ENCODE measurements at places on chromosomes 5 and 9.

GRCh38 chr9:92724528-92725265 is 39.9 kb downstream of the BICD2 start:
- no peak for DNase-seq

GRCh38 chr5:68283766-68284165 is 68.2 kb downstream of the PIK3R1 start:
- DNase-seq, result no peak

- no peak for DNase-seq
Observed at GRCh38 chr5:77849308-77849900, 73.3 kb upstream of the TBCA start.

DNA sequence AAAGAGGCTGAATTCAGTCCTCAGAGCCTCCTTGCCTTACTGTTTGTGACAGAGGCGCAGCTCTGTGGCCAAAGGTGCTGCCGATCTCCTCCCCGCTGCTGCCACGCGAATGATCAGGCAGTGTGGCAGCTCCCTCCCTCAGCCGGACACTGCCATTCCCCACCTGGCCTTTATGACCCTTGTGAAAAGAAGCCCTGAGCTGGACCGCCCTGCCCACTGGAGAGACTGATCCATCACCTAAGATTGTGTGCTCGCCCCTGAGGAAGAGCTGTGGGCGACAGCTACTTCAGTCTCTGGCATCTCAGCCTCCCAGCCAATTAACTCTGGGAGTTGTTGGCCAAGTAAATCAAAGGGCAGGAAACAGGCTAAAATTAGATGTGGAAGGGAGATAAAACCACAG is 90.9 kb downstream of the CARTPT start:
- no peak for DNase-seq

GRCh38 chr9:79581388-79581787 is 9.6 kb downstream of the TLE4 start:
- DNase-seq, result no peak

- no peak for DNase-seq
Observed at GRCh38 chr5:9108162-9108561, 437.7 kb downstream of the SEMA5A start.

DNA sequence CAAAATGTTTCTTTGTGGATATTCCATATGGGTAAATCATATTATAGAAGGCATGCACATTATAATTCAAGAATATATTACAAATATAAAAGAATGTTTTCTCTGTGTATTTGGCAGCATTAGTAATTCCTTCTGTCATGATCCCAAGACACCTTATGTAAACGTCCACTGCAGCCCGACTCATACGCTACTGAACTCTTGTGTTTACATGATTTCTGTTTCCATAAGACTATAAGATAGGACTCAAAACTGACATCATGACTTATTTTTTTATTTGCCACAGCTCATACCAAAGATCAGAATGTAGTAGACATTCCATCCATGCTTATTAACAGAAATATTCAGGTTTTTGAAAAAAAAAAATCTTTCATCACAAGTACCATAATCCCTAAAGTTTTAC is 234.1 kb downstream of the AP3B1 start:
- DNase-seq, result no peak

GRCh38 chr9:111939322-111939721 is 42.7 kb downstream of the UGCG start:
- no peak for DNase-seq

DNA sequence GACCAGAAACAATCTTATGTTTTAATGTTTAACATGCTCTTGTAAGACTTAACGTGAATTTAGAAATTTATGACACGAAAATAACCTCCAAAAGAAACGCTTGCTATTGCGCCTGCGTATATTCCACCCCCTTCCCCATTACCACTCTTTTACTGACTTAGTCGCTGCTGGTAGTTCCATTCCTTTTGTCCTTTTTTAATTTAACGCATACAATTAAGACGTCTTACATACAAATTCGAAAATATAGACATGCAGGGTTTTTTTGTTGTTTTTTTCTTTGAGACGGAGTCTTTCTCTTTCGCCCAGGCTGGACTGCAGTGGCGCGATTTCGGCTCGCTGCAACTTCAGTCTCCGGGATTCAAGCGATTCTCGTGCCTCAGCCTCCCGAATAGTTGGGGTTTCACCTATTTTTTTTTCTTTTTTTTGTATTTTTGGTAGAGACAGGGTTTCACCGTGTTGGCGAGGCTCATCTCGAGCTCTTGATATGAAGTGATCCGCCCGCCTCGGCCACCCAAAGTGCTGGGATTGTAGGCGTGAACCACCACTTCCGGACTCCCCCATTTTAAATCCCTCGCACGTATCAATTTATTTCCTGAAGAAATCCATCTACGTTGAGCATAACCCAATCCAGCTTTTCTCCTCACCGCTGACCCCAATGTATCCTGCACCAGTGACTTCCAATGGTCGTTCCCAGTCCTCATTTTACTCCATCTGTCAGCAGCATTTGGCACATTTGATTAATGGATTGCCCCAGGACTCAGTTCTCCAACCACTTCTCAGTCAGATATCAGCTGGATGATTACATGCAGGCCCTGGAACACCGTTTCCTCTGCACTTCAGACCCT is 684 bp upstream of the MED7 start:
- DNase-seq, result no peak

DNA sequence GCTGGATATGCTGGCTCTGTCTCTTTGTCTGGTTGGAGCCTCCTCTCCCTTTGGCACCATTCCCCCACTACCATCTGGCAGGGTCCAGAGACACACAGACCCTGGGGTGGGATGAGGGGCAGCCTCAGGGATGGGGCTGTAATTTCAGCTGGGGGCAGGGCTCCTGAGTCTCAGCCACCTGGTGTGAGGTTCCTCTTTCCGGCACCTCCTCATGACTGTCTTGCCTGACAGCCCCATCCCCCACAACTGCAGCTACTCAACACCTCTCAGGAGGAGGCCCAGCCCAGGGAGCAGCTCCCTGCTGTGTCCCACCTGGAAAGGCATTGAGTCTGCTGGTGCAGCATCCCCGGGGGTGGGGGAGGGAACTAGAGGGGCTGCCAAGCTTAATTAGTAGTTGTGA is 11.7 kb upstream of the RPS14 start:
- DNase-seq, result peak; percentile 66

GRCh38 chr5:9787861-9788600 is 157.9 kb upstream of the TAS2R1 start:
- no peak for DNase-seq

GRCh38 chr9:135251331-135251761 is 163.9 kb downstream of the OLFM1 start:
- DNase-seq, result no peak

DNA sequence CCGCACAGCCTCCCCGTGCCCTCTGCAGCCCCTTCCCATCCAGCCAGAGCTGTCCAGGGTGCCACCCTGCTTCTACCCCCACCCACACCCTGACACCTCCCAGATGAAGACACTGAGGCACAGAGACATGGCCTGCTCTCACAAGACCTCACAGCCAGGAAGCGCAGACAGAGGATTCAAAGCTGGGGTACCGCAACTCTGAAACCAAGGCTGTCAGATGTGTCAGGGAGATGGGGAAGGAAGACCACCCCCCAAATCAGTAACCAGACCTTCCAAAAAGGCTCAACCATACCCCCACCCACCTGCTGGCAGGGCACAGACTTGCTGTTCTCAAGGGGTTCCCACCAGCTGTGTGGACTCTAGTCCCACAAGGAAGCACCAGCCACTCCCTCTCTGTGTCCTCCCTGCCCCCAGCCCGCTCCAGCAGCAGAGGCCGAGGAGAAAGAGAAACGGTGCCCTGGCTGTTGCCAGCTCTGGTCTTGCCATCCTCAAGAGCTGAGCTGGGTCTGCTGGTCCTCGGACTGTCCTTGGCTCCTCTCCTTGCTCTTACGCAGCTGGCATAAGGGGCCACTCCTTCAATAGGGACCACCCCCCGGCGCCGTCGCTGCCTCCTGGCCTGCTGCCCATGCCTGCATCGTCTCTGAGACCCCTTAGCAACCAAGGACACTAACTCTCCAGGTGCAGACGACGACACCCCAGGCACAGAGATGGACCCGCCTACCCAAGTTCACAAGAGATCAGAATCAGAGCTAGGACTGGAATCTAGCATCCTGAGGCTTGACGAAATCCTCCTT is 699 bp downstream of the AKNA start:
- DNase-seq, result peak; percentile 34

GRCh38 chr9:114390952-114391351 is 3.2 kb upstream of the AKNA start:
- DNase-seq, result no peak

GRCh38 chr9:15353892-15354291 is 46.9 kb upstream of the TTC39B start:
- no peak for DNase-seq

DNA sequence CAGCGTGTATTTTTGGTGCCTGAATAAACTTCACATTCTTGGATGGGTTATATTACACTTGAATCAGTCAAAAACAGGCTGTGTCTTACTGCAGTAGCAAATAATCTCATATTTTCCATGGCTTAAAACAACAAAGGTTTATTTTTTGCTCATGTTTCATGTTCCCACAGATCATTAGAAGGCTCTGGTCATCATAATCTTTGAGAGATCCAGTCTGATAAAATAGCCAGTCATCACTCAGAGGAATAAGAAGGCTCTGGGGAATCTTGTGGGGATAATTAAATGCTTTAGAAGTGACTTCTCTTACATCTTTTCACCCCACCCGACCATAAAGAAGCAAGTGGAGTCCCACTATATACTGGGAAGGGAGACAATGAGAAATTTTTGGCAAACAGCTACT is 417.7 kb downstream of the PSAT1 start:
- DNase-seq, result no peak

GRCh38 chr5:140632366-140633020 is 482 bp downstream of the CD14 start:
- no peak for DNase-seq

DNA sequence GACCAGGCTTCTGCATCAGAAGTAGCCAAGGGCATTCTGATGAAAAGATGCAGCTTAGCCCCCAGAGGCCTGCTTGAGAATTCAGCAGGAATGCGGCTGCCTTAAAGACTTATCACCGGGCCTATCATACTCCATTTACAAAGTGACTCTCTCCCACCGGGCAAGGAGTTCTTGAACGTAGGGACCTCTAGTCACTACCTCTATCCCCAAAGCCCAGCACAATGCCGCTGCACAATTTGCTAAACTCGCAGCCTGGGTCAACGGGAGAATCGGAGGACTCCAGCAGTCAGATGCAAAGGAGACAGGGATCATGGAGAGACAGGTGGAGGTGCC is 661 bp downstream of the PDCL start:
- DNase-seq, result no peak

GRCh38 chr5:14266686-14267085 is 123.5 kb downstream of the TRIO start:
- no peak for DNase-seq

DNA sequence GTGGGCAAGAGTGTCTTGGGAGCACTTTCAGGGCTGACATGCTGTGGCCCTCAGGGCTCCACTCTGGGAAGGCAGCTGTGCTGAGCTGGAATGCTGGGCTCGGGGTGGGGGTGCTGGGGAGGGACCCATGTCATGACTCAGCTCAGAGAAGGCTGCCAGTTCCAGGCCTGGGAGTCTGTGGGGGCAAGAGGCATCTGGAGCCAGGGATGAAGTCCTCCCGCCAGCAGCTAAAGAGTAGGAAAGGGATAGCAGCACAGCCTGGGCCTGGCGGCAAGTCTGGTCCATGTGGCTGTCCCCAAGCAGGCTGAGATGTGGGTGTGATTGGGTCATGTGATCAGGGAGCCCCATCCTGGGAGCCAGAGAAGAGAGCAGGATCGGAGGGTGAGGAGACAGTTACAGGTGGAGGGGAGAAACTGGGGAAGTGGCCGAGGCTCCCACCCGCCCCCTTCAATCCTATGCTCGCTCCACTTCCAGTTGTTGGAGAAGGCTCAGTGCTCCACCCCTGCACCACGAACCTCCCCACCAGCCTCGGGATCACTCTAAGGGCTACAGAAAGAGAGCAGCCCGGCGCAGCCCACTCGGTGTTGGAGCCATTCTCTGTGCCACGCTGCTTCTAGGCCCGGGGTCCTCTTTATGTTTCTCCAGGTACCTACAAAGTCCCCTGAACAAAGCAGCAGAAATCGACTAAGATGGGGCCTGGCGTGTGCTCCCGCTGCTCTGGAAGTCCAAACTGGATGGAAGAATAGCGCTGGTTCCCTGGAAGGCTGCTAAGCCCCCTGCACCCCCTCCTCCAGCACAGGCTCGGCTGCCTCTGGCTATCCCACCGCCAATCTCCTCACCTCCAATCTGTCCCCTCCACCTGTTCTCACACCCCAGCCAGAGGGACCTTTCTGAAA is 12.0 kb downstream of the PDGFRB start:
- DNase-seq, result no peak

- DNase-seq, result no peak
Observed at GRCh38 chr5:167804512-167805220, 486.8 kb upstream of the WWC1 start.

- no peak for DNase-seq
Observed at GRCh38 chr9:97372580-97372979, 39.3 kb upstream of the TDRD7 start.

DNA sequence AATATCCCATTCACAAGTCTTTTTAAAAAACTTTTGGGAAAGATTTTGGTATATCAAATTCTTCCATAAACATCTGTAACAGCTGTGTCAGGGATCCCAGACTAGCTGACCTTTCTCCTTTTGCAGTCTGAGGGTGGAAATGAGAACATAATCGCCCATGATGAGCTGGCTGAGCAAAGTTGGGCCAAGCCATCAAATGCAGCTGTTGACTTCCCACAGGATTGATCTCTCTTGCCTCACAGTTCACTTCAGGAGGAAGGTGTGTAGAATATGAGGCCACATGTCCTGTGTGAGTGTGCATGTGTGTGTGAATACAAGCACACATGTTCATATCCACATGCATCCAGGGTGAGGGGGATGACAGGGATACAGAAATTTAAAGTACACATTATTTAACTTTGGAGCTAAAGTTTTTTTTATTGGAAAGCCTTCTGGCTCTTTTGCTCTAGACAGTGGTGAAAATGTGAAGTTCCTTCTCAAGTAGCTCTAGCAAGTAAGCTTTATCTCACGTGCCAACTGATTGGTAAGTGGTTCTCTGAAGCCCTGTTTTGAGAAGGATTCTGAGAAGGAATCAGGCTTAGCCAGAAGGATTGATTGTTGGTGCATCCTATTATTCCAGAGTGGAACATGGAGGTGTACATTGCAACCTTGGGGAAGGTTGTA is 468.8 kb upstream of the DMAC1 start:
- DNase-seq, result no peak
